ENCODE measurements at places on chromosomes 16 and 17. TPM values are rescaled to one million over a fixed set of nuclear protein-coding genes. Genes with fewer than 3 reads are reported as not detected.

DNA sequence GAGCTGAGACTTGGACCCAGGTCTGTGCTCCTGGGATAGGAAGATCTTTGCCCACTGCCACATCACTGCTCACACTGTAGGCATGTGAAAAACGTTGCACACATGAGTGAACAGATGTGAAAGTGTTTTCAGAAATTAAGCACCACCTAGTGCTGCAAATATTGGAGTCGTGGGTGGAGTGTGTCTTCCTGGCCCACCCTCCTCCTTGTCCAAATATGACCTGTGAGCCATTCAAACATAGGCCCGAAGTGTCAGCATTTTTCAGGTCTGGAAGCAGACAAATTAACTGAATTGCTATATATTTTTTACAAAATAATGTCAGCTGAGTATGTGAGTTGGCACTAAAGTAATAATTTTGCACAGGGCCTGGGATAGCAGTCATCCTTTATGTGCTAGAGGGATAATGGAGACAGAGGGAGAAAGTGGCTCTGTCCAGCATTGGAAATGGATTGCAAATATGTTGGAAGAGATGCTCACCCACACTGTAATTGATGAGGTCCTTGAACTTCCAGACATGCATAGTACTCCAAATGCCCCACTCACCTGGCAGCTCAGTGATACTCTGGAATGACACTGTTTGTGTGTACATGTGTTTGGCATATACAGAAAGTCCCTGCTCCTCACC, 58.7 kb downstream of the ACSM1 start:
- no peak for DNase-seq

DNA sequence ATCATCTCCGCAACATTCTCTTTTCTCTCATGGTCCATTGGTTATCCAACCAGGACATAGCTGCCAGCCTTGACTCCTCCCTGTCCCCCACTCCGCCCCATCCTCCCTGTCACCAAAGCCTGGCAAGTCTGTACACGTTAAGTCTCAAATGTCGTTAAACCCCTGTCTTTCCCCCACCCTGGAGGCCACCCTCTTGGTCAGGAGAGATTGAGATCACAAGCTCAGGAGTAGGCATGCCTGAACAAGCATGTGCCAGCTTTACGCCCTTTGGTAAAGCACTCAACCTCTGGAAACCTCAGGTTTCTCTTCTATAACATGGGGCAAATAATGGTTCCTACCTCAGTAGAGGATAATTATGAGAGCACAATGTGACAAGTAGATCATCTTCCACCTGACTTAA, 38.1 kb upstream of the CCL1 start:
- no peak for DNase-seq

DNA sequence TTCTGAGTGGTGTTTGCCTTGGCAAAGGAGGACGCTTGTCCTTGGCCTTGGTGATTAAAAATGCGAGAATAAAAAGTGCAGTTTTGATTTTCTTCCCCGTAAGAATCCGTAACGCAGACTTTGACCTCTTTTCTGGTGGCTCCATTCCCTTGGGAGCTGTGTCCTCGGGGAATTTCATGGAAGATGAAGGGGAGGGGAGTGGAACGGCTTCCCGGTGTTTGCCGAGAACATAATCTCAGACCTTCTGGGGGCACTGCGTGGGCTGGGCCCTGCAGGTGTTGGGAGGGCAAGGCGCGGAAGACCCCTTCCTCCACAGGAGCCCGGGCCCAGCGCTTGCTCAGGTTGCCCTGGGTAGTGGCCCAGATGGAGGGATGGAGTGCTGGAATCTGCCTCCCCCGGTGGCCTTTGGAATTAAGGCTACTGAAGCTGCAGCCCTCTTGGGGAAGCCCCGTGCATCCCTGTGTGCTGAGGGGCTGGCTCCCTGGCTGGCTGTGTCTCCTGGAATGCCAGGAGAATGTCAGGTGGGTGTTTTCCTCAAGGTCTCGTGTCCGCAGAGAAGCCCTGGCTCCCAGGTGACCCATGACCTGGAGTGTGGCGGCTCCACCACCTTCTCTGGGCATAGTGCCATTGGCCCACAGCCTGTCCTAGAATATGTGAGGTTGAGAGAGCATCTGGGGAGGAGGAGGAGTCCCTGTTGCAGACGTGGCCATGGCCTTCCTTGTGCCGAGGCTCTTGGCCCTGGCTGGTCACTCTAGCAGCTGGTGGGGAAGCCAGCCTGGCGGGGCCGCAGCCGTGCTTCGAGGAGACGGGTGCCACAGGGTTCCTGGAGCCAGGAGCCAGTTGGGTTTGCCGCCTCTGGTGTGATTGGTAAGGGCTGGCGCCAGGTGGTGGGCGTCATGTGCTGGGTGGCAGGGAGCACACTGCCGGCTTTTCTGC, 3.1 kb downstream of the BAIAP2 start:
- no peak for DNase-seq

DNA sequence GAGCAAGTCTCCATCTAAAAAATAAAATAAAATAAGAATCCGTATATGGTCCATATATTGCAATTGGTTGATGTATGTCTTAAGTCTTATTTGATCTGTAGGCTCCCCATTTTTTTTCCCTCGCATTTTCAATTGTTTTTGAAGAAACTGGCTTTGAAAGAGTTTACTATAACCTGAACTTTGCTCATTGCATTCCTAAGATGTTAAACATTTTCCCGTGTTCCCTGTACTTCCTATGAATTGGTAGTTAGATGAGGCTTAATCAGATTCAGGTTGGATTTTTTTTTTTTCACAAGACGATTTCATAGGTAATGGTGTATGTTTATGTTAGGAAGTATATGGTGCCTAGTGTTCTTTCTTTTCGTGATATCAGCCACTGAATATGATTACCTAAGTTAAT, 3.3 kb downstream of the LRRC36 start:
- DNase-seq = no peak

DNA sequence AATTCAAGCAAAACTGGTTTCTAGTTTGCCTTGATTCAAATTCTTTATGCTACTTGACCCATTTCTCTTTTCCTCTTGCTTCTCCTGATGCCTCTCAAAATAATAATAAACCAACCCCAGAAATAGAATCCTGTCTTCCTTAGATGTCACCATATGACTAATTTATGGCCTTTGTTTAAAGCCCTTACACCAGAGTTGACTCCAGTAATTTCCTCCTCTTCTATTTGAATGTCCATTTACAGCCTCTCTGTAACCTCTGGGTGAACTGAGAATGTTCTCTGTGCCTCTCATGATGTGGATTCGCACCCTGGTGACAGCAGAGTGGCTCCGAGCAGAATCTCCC, 31.5 kb downstream of the ZFHX3 start:
- no peak for DNase-seq

DNA sequence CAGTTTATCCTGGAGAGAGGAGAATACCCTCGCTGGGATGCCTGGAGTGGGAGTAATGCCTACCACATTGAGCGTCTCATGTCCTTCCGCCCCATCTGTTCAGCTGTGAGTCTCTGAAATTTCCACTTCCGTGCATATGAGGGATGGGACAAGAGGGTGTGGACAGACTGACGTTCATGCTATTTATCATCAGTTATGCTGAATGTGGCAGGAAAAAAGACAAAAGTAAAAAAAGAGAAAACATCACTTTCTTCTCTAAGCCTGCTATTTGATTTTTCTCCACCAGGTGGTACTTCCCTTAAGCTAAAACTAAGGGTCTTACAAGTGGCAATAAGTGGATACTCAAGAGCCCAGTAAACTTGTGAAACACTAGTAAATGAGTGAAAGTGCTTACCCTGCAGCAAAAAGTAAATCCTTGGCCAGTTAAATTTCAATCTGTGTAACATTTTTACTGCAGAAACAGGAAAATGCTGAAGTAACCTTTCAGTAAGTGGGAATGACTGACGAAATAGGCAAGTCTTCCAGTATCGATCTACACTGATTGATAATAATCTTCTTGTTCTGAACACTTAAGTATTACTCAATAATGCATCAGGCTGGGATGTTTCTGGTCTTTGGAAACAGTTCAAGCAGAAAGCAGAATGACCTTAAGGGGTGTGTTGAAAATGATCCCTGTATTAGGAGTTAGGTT, 5.6 kb downstream of the CRYBA1 start:
- peak; percentile 45 for DNase-seq

GRCh38 chr16:84059111-84059510, 16.5 kb upstream of the SLC38A8 start:
- DNase-seq = peak; percentile 19

DNA sequence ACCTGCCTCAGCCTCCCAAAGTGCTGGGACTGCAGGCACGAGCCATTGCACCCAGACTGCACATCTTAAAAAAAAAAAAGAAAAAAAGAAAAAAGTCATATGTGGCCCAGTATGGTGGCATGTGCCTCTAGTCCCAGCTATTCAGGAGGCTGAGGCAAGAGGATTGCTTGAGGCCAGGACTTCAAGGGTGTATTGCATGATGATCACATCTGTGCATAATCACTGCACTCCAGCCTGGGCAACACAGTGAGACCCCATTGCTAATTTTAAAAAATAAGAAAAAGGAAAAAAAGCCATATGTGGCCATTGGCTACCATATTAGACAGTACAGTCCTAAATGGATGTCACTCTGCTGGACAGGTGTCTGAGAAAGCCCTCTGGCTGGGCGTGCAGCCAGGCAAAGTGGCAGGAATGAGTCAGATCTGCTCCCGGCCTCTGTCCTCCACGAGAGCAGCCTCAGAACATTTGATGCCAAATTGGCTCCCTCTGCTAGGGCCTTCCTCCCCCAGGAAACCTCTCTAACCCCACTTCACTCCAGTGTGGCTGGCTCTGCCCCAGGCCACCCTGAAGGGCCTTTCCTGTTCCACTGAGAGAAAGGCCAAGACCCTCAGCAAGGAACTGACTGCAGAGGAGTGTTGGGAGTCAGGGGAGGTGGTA, 14.7 kb downstream of the CA7 start:
- peak; percentile 14 for DNase-seq

DNA sequence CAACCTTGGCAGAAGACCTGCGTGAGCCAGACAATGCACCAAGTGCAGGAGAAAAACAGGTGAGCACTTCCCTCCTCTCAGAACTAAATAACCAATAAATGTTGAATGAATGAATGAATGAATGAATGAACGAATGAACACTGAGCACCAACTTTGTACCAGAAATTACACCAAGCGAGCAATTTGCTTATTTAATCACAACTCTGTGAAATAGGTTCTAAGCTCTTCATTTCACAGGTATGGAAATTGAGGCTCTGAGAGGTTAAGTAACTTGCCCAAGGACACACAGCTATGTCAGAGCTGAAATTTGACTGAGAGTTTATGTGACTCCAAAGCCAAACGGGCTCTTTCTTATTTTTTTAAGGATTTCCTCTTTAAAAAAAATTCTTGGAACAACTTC, 38.0 kb downstream of the TMEM132E start:
- DNase-seq = no peak

DNA sequence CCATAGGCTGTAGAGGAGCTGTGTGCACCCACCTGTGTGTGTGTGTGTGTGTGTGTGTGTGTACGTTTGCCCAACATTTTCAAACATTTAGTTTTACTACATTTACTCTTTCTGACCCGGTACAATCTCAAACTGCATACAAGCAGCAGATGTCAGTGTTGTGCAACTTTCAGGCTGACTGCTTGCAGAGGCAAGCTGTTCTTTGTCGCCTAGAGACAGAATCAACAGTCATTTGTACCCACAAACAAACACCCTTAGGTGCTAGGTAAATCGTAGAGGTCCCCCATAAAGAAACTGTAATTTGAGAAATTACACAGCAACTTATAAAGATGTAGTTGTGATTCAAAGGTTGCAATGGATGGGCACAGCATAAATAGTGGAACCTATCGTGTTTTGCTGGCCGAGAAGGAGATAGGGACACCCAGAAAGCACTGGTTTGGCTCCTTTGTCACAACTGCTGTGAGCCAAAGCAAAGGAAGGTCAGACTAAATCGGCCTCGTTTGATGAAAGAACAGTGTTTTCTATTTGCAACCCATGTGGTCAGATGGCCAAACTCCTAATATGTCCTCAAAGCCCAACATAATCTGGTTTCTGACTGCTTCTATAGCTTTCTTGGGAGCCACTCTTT, 478.4 kb downstream of the TOX3 start:
- peak; percentile 79 for DNase-seq

DNA sequence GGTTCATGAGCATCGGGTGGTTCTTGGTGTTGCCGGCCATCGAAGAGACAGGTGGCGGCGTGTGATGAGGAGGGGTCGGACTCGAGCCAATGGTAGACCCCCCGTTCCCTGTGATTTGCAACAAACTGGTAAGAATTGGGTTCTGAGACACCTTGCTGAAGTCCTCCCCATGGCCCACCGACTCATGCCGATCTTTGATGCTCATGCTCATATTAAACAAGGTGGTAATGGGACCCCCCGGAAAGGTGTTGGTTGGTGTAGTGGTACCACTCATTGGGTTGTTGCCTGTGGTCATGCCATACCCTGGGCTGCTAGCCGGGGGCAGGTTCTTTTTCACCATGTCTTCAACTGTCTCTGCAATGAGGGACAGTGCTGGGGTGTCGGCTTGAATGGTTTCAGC, 8.9 kb upstream of the FBXL20 start:
- DNase-seq = no peak

- no peak for DNase-seq
Observed at GRCh38 chr17:57471868-57472368, 215.6 kb downstream of the MSI2 start.

GRCh38 chr17:28529013-28529400, 22.9 kb downstream of the FOXN1 start:
- no peak for DNase-seq

GRCh38 chr17:9356488-9356911, 219.1 kb downstream of the STX8 start:
- no peak for DNase-seq

- no peak for DNase-seq
Observed at GRCh38 chr16:11213799-11214198, 42.2 kb downstream of the SOCS1 start.

DNA sequence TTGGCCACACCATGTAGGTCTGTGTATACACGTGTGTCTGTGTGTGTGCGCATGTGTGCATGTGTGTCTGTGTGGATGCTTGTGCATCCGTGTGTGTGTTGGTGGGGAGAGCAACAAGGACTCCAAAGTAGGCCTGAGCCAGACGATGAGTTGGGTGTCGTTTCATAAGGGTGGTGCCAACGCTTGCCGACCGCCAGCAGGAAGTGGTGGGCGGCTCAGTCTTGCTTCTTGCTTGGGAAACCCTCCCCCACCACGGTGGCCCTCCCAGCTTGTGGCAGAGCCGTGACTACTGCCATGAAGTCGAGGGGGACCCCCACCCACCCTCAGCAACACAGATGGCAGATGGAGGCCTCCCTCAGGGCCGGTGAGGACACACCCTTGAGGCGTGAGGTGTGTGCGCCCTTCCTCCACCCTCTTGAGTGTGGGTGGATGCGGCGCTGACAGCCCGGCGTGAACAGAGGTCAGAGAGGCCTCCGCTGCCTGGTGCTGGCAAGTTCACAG, 17.5 kb downstream of the SBK1 start:
- DNase-seq = peak; percentile 46

GRCh38 chr17:13957636-13958035, 111.7 kb upstream of the COX10 start:
- no peak for DNase-seq

- no peak for DNase-seq
Observed at GRCh38 chr16:26744430-26744829, 322.3 kb upstream of the C16orf82 start.

GRCh38 chr17:8137645-8138373, 13.9 kb upstream of the HES7 start:
- no peak for DNase-seq

GRCh38 chr16:14356064-14356463, 274.0 kb downstream of the PARN start:
- DNase-seq = no peak

The RPS2 gene
- total RNA-seq = 1,832 TPM

The BCL6B gene
- total RNA-seq = 13.3 TPM

The SALL1 gene
- total RNA-seq = not detected

The HSPB9 gene
- total RNA-seq = not detected

The GRB7 gene
- total RNA-seq = 31.9 TPM

Measured in left lung (tissue), 14 donors.